ENCODE measurements at places on chromosomes 5 and 9.

DNA sequence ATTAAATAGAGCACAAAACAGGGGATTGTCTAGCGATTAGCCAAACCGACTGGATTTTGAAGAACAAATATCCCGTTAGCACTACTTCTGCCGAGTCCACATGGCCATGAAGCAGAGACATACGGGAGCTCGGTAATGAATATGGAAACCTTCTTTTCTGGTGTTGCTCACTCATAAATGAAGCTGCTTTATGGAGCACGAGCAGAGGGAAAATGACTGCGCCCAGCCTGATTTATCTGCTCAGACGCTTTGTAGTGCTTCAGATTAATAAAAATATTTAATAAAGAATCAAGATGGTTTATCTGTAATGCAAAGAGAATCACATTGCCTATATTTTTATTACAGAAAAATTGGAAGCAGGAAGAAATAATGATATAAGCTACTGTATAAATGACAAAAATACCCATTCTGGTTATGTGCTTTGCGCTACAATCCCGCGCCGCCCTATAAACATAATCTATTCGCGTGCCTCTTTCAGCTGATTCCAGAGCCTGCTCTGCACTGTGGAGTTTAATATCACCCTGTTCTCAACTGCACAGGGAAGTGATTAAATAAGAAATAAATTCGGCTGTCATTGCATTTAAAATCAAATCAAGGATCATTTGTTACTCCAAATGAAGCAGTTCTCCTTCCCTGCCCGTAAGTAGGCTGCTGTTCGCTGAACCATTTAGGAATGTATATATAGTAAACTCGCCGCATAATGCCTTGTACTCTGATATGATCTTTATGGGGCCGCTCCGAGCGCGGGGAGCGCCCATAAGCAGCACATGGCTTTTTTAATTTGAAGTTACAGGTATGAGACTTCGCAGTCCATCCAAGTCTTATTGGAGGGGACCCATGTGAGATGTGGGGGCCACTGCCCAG, 22.3 kb upstream of the UBAC1 start:
- no peak for DNase-seq

DNA sequence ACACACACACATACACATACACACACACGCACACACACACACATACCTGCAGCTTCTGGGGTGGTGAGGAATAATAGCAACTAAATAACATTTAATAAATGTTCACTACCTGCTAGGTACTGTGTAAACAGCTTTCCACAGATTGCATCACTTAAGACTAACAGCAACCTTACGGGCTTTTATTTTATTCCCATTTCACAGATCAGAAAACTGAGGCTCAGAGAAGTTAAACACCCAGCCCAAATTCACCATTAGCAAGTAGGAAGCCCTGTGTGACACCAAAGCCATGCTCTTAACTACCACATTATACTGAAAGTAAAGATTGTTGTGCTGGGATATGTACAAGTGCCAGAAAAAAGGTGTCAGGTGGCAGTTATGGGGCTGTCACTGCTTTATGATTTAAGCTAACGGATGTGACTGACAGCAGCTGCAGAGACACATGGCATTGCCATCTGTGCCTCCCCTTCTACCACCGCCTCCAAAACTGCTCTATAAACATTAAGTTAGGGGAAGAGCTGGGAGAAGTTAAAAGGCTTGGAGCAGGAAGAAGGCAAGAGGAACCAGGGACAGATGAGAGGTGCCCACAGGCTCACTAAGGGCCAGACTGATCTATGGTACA, 13.6 kb downstream of the MTMR12 start:
- no peak for DNase-seq

DNA sequence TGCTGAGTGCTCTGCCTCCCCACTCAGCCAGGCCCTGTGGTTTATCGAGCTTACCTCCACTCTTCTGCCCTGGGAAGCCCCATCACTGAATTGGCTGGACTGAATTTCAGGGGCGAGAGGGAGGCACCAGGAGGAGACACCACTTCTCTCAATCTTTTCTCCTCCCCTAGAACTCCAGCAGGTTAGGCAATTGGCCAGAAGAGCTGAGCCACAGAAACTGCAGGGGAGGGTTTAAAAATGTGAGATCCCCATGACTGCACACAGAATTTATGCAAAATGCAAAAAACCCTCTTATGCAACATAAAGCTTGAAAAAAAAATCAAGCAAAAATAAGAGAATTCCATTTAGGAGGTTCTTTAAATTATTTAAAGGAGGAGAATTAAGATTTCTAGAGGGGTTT, 29.9 kb downstream of the TUT7 start:
- no peak for DNase-seq

GRCh38 chr9:134136118-134136995, 475 bp downstream of the WDR5 start:
- DNase-seq, result no peak

DNA sequence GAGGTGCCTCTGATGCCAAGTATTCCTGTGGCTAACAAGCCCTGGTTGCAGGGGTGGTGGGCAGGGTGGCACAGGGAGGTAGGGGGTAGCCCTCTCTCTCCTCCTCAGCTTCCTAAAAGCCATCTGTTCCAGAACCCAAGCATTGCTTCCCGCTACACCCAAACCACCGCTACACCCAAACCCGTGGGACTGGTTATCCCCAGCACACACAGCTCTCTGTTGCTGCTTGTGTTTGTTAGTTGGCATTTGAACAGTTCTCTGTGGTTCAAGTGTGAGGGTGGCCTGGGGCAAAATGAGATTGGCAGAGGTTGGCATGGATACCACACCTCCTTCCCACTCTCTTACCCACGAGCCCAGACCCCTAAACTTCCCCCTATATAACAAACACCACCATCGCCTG, 40.4 kb downstream of the SPARC start:
- DNase-seq, result no peak

DNA sequence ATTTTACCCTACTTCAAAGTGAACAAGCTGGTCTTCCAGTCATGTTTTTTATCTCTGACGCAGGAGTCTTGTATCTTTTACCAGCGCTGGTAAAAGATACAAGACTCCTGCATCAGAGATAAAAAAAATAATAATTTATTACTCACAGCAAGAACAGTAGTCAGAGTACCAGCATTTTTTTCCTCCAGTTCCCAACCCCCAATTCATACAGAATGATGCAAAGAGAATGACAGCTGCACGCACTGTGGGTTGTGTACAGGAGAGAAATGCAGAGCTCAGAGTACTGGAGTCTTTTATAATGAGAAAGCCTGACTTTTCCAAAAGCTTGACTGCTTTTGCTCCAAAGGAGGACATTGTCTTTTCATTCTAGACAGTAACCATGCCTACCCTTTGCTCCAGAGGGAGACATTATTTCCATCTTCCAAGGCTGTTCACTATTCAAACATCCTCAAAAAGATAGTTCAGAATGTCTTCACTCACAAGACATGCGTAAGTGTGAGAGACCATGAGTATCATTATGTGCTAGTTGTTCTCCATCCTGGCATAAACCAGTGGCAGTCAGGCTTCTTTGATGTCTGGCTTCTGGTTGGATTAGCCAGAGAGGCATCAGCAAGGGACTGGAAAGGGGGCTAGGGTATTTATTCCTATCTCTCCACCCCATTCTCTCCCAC, 14.3 kb upstream of the RANBP6 start:
- DNase-seq, result no peak

DNA sequence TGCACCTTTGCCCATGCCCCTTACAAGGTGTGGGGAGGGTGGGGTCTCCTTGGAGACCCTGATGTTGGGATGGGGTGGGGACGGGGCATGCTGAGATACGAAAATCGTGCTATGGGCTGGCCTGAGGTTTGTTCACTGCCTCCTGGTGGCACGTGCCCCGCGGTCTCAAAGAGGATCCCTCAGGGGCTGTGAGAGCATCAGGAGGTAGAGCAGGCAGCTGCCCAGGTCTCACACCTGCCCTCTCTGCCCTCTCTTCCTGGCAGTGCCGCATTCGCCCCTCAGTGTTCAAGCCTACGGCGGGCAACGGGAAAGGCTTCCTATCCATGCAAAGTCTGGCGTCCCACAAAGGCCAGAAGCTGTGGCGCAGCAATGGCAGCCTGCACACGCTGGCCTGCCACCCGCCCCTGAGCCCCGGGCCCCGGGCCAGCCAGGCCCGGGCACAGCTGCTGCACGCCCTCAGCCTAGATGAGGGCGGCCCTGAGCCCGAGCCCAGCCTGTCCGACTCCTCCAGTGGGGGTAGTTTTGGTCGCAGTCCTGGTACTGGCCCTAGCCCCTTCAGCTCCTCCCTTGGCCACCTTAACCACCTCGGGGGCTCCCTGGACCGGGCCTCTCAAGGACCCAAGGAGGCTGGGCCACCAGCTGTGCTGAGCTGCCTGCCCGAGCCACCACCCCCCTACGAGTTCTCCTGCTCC, 6.7 kb downstream of the N4BP3 start:
- DNase-seq, result no peak

- no peak for DNase-seq
These were observed 11.1 kb upstream of the KIF12 start for GRCh38 chr9:114110180-114110579.

- DNase-seq, result no peak
These were observed 362.7 kb upstream of the RFX3 start for GRCh38 chr9:3888497-3888858.

DNA sequence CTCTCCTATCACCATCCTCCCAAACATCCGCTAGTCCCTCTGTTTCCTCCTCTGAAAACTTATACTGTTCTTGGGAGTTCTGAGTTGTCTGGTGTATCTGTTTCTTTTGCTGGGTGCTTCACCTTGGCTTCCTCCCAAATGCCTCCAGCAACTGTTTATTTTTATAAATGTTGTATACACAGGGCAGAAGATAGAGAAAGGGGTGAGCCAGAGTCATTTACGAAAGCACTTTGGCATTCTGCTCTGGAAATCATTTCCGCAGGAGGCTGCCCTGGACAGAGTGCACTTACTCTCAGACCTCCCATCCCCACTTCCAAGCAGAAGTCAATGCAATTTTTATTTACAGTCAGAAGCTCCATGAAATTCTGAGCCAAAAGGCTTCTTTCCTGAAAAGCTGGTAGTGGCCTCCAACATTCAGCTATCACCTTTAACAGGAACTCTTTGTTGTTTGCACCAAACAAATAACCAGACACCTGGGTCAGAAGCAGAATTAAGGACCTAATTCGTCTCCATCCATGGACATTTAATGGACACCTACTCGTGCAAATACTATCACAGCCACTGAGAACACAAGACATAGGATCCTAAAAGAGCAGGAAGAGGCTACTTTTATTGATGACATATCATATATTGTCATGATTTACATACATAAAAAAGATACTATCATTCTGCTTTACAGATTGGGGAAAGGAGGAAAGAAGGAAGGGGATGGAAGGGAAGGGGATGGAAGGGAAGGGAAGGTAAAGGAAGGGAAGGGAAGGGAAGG, 229.5 kb upstream of the PAPPA start:
- no peak for DNase-seq

- DNase-seq, result no peak
These were observed 181.1 kb upstream of the SPEF2 start for GRCh38 chr5:35436400-35437057.

GRCh38 chr5:55454282-55454681, 80.5 kb downstream of the PLPP1 start:
- no peak for DNase-seq

DNA sequence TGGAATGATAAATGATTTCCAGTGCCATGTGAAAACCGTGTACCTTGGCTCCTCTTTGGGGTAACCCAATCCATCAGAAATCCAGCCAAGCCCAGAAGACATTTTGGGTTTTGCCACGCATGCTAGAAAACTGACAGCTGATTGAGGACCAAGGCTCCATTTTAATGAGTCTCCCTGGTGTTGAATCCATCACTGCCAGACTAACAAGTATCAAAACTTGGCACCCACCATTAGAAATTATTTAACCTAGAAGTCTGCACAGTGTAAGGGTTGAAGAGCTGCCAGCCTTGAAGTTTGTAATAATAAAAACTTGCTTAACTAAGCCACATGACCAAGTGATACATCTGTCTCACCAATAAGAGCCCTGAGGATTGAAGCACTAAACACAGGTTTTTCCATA, 369.9 kb downstream of the DNAH5 start:
- no peak for DNase-seq

GRCh38 chr9:104025104-104025503, 69.0 kb upstream of the SMC2 start:
- DNase-seq, result no peak

GRCh38 chr9:118686959-118687358, 682.3 kb downstream of the BRINP1 start:
- no peak for DNase-seq

DNA sequence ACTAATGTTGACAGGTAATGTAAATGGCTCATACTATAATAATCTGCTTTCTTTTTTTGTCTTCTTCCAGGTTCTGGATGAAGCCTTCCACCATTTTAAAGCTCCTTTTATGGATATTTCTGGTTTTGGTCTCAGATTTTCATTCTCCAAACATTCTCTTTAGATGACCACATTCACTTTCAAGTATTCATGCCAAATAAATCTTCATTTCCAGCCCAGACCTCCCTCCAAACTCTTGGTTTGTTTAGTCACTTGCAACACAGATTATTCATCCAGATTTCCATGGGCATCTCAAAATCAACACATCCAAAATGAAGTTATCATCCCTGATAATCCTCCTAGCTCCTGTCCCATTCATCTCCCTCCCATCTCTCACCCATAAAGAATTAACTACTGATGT, 40.3 kb upstream of the SVEP1 start:
- DNase-seq, result no peak

DNA sequence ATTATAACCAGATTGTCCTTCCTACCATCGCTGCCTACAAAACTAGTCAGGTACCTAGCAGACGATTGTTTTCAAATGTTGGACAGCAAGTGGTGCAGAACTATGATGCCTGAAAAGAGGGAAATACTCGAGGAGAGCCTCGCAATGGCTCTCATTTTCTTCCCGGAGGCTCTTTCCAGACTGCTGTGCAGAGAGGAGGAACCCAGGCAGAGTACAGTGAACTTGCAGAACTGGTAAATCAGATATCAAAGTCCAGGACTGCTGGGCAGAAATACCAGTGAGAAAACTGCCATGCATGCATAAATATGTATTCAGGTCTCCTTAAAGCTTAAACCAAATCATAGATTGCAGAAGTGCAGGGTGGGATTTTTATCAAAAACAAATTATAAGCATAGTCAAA, 26.4 kb upstream of the UGT3A1 start:
- DNase-seq, result no peak

DNA sequence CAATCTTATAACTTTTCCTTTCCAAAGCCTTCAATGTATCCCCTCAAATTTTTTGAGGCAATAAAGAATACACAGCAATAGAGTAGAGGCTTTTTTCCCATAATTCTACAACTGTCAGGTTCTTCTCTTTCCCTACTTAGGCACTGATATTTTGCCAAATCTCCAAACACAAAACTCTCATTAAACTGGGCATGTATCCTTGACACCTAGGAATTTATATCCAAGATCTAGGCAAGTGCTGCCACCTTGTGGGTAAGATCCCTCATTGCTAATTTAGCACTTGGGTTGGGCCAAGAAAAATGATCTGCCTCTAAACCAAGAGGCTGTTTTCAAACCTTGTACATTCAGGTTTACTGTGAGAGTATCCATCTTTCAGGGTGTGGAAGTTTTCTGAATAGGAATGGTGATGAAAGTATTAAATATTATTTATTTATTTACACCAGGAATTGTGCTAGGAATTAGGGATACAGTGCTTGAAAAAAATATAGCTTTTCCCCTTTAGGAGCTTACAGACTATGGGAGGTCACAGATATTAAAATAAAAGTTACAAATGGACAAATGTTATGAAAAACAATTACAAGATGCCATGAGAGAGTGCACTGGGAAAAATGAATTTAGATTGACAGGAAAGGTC, 17.6 kb downstream of the TSTD2 start:
- no peak for DNase-seq

- DNase-seq, result no peak
These were observed at the start of gene NCS1 for GRCh38 chr9:130172161-130172857. NCS1 (plus strand) TSS chr9:130172404; CDS start chr9:130172664, 260 bp downstream.
